Breast epithelium (tissue), 4 donors: ENCODE measurements at places on chromosomes 6 and 20.

GRCh38 chr20:45358282-45359068, 4.5 kb upstream of the SYS1 start:
- peaks cover 5% of the 10 kb centered on the region for H3K4me1 ChIP-seq
- peak overlapping the region; percentile 97 for H3K27ac ChIP-seq
- no peaks in the 10 kb centered on the region for H3K36me3 ChIP-seq
- DNase-seq = peak; percentile 97

- no peaks in the 10 kb centered on the region for H3K4me1 ChIP-seq
- H3K36me3 ChIP-seq = no peaks in the 10 kb centered on the region
- H3K27ac ChIP-seq = no peak overlapping the region
- no peak for DNase-seq
These were observed 42.9 kb downstream of the POU3F2 start for GRCh38 chr6:98877250-98877649.

DNA sequence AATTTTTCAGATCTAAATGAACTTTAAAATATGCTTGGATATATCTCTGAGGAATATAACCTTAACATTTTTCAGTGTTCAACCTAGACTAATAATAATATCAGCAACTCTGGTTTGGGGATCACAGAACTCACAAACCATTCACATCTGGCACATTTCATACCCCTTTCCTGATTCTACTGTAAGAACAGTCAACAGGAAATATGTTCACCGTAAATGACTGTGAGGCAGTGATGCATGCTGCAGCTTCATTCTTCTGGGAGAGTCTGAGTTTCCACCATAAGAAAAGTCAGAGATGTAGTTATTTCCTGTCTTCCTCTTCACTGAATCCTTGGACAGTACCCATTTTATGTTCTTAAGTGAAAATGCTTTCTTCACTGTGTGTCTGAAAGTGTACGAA, 134.2 kb upstream of the IFNGR1 start:
- DNase-seq = no peak
- H3K27ac ChIP-seq = no peak overlapping the region
- no peaks in the 10 kb centered on the region for H3K36me3 ChIP-seq
- no peak overlapping the region for H3K4me3 ChIP-seq

GRCh38 chr6:137904822-137905617, 38.0 kb downstream of the TNFAIP3 start:
- H3K27ac ChIP-seq = no peak overlapping the region
- no peak overlapping the region for H3K4me3 ChIP-seq
- no peak for DNase-seq

DNA sequence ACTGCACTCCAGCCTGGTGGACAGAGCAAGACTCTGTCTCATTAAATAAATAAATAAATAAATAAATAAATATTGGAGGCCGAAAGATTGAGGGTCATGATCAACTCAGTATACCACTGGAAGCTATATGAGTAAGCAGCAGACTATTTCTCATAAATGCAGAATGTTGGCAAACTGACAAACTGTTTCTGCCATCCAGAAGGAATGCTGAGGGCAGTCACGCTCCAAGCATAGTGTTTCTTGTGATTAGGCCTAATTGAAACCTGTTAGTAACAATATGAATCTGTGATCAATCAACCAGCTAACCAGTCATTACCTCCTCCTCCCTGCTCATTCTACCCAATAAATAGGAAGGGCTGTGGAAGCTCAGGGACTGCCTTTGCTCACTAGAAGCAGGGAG, 15.2 kb upstream of the KCNK15 start:
- no peaks in the 10 kb centered on the region for H3K36me3 ChIP-seq
- no peaks in the 10 kb centered on the region for H3K4me1 ChIP-seq
- H3K4me3 ChIP-seq = no peak overlapping the region

- H3K4me3 ChIP-seq = no peak overlapping the region
- no peak overlapping the region for H3K27ac ChIP-seq
- no peaks in the 10 kb centered on the region for H3K4me1 ChIP-seq
These were observed 49.4 kb downstream of the FUT9 start for GRCh38 chr6:96065213-96065612.
